ENCODE measurements at places on chromosomes 12 and 14. TPM values are rescaled to one million over a fixed set of nuclear protein-coding genes. Genes with fewer than 3 reads are reported as not detected.

GPX2 gene
- 199 TPM for total RNA-seq

MYH6 gene
- total RNA-seq = not detected

KLRD1 gene
- total RNA-seq = not detected

C3AR1 gene
- total RNA-seq = not detected

CPNE8 gene
- 10.7 TPM for total RNA-seq

FSCB gene
- total RNA-seq = not detected

C14orf39 gene
- total RNA-seq = not detected

SELPLG gene
- 0.83 TPM for total RNA-seq

FKBP4 gene
- 111 TPM for total RNA-seq

FAM161B gene
- 1.5 TPM for total RNA-seq

POMT2 gene
- 28.5 TPM for total RNA-seq

ANO4 gene
- not detected for total RNA-seq

NOPCHAP1 gene
- 33.1 TPM for total RNA-seq

GLI1 gene
- total RNA-seq = 9.3 TPM

A2ML1 gene
- total RNA-seq = not detected

CLEC1B gene
- not detected for total RNA-seq

AMDHD1 gene
- 2.6 TPM for total RNA-seq

KCNH5 gene
- not detected for total RNA-seq

FGF6 gene
- not detected for total RNA-seq

KCNC2 gene
- not detected for total RNA-seq

ZNF219 gene
- total RNA-seq = 31.4 TPM

LRRC74A gene
- not detected for total RNA-seq

CRADD gene
- 10.2 TPM for total RNA-seq

MDGA2 gene
- not detected for total RNA-seq

MYF6 gene
- total RNA-seq = not detected

SIX4 gene
- 2.7 TPM for total RNA-seq

PLBD1 gene
- 4.5 TPM for total RNA-seq

PIK3C2G gene
- total RNA-seq = not detected

HOXC10 gene
- 2.9 TPM for total RNA-seq

KLHL33 gene
- 0.02 TPM for total RNA-seq

NELL2 gene
- total RNA-seq = not detected

C12orf42 gene
- total RNA-seq = not detected

TEAD4 gene
- 45.4 TPM for total RNA-seq

KRT2 gene
- total RNA-seq = not detected

MYO1H gene
- not detected for total RNA-seq

AQP6 gene
- not detected for total RNA-seq

POTEM gene
- not detected for total RNA-seq

PLEK2 gene
- 29.7 TPM for total RNA-seq

NEMP1 gene
- 17.1 TPM for total RNA-seq

SYCP3 gene
- total RNA-seq = not detected

C12orf50 gene
- not detected for total RNA-seq

PSMD9 gene
- total RNA-seq = 125 TPM

NGB gene
- total RNA-seq = not detected

SRRM4 gene
- total RNA-seq = not detected

VRTN gene
- total RNA-seq = not detected

SERPINA9 gene
- total RNA-seq = not detected

TPH2 gene
- total RNA-seq = not detected

ACRBP gene
- total RNA-seq = 0.16 TPM

TSPAN19 gene
- total RNA-seq = not detected

Measured in A549 treated with CORT108297 at 1 μM for 4 hours (cell line).